Activated CD4-positive, CD25-positive, alpha-beta regulatory T cell (primary cell): ENCODE measurements at places on chromosomes 11 and 22.

DNA sequence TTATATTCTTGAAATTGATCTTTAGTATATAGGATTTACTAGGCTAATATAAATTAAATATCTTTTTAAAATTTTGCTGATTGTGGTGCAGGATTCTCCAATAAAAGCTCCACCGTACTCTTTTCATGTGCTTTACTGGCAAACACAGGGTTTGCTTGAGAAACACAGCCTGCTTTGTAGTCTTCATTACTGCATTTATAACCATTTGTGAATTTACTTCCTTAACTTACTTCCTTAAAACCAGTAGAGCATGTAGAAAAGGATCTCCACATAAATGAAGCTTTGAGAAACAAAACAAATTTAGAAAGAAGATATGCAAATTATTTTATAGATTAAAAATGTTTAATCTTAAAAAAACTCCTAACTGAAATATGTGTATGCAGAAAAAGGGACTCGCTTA, 28.8 kb downstream of the SWAP70 start:
- no peak for DNase-seq

DNA sequence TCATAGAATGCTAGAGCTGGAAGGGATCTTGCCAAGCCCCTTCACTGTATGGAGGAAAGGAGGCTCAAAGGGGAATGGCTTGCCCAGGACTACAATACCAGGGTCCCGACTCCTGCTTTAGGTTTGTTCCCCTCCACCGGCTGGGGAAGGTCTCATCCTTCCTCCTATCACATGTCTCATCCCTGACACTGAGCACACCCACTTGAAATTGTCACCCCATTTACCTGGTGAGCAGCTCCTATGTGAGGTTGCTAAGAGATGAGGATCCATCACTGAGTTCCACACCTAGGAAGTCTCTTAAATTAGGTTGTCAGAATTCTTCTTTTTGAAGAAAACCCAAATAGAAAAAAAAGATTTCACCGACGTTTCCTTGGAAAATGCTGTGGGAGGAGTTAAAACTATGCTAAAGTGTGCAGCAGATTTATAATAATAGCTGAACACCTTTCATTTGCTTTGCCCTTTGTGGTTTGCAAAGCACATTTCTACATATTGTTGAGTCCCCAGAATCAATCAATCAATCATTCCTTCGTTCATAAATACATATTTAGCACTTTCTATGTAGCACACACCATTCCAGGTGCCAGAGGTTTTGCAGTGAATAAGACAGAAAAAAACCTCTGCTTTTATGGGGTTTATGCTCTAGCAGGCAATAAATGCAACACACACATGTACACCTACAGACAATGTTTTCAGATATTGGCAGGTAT, 91.7 kb downstream of the TENM4 start:
- no peak for DNase-seq

DNA sequence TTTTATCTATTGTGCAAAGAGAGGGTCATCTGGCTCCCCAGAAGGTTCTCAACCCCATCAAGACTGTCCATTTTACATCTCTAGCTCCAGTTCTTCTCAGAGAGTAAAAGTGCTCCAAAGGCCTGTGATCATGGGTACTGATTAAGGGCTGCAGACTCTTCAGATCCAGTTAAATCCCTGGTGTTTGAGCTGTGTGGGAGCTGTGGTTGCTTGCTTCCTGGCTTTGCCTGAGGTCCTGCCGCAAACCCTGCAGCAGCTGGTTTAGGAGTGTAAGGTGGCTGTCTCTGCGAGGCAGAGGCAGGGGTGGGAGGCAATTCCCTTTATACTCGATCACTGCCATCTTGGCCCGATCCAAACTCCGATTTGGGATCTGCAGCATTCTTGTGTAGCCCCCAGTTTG, 1.2 kb downstream of the MRPL17 start:
- no peak for DNase-seq

DNA sequence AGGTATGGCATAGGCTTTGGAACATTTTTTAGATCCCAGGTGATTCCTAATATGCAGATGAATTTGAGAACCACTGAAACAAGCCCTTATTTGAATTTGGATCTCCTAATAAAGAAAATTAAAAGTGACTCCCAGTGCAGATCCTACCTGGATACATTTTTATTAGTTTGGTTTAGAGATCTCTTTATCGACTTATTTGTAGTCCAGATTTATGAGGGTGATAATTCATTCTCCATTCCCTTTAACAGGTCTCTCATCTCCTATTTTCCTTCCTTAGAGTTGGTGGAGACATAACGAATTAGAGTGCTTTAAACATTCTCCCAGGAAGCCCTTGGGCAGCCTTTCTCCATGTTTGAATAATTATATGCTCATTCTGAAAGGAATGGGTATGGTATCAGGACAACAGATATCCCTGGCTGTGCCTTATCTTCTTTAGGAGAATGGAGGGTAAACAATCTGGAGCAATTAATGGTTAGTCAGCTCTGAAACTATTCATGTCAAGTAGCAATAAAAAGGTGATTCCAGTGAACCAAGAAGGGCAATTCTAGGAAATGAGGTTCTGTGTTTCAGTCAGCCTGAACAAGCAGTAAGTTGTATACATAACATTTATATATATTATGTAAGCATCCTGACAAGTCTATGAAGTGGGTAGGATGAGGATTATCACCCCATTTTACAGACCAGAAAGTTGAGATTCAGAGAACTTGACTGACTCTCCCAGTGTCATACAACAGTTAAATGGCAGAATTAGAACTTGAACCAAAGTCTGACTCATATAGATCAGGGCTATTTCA, 53.9 kb upstream of the RCE1 start:
- DNase-seq = no peak

- no peak for DNase-seq
Measured at GRCh38 chr11:12497431-12497830, 120.1 kb downstream of the PARVA start.

GRCh38 chr22:40415531-40416266, 45.3 kb downstream of the SGSM3 start:
- DNase-seq = no peak

DNA sequence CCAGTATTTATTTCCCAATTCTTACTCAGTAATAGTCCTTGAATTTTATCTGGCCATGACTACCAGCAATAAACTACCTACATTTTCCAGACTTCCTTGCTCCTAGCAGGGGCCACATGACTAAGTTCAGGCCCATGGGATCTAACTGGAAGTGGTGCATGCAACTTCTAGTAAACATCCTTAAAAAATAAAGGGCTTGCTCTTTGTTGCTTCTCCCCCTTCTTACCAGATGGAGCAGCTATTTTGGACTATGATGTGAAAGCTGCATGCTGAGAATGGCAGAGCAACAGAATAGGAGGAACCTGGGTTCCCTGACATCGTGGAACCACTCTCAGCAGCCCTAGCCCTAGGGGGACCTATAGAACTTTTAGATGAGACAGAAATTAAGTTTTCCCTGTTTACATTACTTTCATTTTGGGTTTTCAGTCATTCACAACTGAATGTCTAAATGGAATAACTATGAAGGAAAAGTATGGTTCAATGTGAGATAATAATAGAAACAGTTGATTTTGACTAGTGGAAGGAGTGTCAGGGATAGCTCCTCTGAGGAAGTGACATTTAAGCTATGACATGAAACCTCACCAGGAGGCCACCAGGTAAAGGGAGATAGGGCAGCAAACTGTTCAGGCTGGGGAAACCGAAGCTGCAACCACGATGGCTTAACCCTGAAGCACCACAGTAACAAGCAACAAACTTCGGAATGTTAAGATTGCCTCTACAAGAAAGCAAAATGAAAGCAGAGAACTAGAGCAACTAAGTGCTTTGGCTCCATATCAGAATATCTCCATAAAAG, 48.9 kb downstream of the PHF21A start:
- no peak for DNase-seq

DNA sequence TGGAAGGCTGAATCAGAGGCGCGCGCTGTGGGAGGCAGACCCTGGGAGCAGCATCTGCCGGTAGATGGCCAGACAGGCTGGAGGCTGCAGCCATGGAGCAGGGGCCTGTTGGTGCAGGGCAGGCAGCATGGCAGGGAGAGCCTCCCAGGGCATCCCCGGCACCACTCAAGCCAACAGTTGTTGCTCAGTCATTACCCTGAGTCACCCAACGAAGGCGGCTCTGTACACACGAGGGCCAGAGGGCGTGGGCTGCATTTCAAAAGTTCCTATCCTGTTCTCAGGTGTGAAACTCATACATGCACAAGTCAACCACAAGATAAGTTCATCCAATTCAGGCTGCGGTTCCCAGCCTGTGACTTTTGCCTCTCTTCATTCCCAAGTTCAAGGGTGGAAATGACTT, 2.6 kb downstream of the ANO1 start:
- no peak for DNase-seq

GRCh38 chr22:35131525-35132000, 65.6 kb downstream of the ISX start:
- DNase-seq = no peak

DNA sequence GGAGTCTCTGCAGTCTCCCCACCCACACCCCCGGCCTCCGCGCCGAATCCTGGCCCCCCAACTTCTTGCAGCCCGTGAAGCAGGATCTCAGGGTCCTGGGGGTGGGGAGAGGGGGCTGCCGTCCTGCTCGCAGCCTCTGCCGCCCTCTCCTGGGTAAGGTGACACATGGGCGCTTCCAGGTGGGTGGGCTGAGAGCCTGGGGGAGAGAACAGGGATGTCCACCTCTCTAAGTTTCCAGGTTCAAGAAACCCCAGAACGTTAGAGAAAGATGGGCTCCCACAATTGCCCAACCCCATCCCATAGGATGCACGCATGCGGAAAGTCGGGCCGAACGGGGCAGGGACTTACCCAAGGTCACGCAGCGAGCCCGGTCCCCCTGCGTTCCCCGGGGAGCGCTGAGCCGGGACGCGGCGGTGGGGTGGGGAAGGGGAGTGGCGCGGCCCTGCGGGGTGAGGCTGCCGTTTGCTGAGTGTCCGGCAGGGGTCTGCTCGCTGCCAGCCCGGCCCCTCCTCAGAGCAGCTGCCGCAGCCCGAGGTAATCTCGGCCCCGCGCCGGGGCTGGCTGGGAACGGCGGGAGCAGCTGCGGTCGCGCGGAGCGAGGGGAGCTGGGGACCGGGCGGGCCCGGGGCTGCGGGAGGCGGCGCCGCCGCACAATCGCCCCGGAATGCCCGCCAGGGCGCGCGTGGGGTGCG, 705 bp upstream of the CAPN1 start:
- DNase-seq = peak; percentile 21

DNA sequence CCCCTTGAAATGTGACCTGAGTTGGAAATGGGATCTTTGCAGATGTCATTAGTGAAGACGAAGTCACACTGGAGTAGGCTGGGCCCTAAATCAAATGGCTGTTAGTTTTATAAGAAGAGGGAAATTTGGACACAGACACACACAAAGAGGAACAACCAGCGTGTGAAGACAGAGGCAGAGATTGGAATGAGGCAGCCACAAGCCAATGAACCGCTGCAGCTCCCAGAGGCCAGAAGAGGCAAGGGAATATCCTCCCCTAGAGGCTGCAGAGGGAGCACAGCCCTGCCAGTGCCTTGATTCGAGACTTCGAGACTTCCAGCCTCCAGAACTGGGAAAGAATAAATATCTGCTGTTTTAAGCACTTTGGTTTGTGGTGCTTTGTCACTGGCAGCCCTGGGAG, 484.5 kb downstream of the MN1 start:
- no peak for DNase-seq

- no peak for DNase-seq
Measured at GRCh38 chr11:65389294-65389980, 3.0 kb downstream of the FRMD8 start.

- no peak for DNase-seq
Measured at GRCh38 chr22:37739611-37740049, 42.8 kb downstream of the TRIOBP start.

- DNase-seq = no peak
Measured at GRCh38 chr11:109132539-109132938, 289.5 kb upstream of the C11orf87 start.

GRCh38 chr11:107785401-107785800, 73.2 kb downstream of the SLC35F2 start:
- DNase-seq = no peak

DNA sequence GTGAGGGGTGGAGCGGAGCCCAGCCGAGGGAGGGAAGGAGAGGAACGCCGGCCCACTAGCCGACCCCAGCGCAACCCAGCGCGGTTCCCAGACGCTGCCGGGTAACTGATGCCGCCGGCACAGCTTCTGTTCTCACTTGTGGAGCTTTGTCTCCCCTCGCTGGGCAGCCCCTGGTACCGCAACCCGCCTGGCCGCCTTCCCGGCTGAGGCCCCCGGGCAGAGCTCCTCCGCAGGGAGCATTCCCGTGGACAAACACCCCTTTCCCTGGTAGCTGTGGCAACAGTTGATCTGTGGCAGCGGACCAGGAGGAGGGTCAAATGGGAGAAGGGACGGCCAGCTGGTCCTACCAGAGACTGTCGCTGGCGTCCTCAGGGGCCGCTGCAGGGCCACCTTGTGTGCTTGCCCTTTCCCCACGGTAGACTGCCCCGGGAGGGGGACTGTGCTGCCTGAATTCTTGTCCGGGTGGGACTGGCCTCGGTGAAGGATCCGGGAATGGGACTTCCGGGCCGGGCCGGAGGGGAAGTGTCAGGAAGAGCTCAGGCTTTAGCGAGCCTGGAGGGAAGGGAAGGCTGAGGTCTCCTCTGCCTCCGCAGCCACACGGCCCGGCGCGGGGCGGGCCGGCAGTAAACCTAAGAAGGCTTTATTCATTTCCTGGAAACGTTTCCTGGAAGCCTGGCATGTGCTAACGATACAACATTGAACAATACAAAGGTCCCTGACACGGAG, 468.0 kb downstream of the OPCML start:
- DNase-seq = no peak

GRCh38 chr11:8723711-8724110, 41.1 kb downstream of the RPL27A start:
- DNase-seq = no peak

GRCh38 chr11:16881074-16881709, 133.0 kb downstream of the PLEKHA7 start:
- no peak for DNase-seq

DNA sequence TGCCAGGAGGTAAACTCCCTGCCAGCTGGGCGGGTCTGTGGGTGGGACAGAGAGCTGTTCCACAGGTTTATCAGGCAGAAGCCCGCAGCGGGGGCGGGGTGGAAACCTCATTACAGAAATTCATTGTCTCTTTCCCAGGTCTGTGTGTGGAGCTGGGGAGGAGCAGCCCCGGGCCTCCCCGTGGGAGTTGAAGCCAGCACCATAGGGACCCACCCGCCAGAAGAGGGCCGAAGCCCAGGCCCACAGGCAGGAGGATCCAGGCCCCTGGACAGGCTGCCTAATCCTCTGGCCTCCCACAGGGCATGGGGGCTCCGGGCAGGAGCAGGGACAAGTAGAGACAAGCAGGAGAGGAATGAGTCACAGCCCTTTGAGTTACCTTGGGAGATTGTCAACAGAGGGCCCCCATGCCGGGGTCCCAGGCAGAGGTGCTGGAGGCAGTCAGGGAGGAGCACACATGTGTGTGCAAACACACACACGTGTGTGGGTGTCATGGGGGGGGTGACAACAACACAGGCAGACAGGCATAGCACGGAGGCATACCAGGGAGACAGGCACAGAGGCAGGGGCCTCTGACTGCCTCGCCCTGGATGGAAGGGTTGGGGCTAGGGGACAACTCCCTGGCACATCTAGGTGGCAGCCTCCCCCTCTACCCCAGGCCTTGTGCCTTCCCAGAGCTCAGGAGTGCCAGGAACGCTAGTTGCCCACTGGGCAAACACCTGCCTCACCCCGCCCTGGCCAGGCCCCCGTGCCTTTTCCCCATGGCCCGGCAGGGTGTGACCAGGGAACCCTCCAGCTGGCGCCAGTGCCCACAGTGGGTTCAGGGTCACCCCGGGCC, 1.4 kb downstream of the CDC42BPG start:
- no peak for DNase-seq

GRCh38 chr11:33211580-33211979, 45.6 kb upstream of the HIPK3 start:
- DNase-seq = no peak
